Chondrocyte (in vitro differentiated cells): ENCODE measurements at places on chromosomes 2 and 18. TPM values are rescaled to one million over a fixed set of nuclear protein-coding genes. Genes with fewer than 3 reads are reported as not detected.
A peak's percentile ranks its signal among the peaks of the same experiment; 100 is the strongest.

DNA sequence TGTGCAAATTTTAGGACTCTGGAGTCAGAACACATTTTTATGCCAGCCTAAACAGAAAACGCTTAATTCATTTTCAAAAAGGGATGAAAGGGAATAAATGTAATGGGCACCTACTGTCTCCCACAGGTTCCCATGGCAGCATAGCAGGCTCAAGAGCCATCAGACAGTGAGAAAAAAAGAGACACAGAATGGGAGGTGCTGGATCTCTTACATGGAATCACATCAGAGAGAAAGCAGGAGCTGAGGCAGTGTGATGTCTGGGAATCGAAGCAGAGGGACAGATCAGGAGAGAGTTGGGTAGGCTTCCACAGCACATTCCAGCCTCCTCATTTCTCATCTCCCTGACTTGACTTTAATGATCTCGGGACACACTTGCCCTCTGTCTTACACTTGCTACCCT is 684.3 kb downstream of the KCNJ3 start:
- H3K27ac ChIP-seq, result no peak overlapping the region
- H3K4me1 ChIP-seq, result peaks cover 3% of the 10 kb centered on the region
- H3K4me3 ChIP-seq, result no peak overlapping the region

The GPR35 gene
- 1.9 to 2.9 TPM (median 2.8 TPM) in 3 replicates for total RNA-seq

DNA sequence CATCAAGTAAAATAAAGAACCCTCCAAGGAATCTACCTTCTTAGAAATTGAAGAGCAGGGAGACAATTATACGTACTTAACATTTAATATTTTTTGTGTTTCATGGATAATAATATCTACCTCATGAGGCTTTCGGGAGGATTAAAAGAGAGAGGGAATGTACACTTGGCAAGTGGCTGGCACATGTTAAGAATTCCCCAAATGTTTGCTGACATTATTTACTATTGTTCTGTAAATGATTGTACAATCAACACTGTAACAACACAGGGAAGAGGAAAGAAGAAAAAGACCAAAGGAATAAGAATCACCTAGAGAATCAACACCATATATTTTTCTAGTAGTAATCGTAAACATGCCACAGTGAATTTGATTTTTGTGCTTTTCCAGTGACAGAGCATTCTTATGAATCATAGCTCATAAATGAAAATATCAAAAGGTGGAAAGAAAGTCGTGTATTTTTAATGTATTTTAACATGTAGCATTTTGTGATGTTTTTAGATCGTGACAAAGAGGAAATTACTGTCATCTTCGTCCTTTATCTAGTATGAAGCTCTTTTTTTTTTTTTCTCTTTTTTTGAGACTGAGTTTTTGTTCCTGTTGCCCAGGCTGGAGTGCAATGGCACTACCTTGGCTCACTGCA is 67.3 kb downstream of the B3GNT2 start:
- peaks cover 40% of the 10 kb centered on the region for H3K4me1 ChIP-seq
- DNase-seq, result no peak

- DNase-seq, result no peak
- H3K27me3 ChIP-seq, result peaks cover 31% of the 10 kb centered on the region
- no peak within 1 kb of the TSS for H3K4me3 ChIP-seq
- no peaks in the 10 kb centered on the region for H3K36me3 ChIP-seq
These were observed at the start of gene CPLX4 for GRCh38 chr18:59318460-59319050. Gene CPLX4 (minus strand): TSS chr18:59318649. CDS start chr18:59318462, 187 bp downstream.

GRCh38 chr2:54572262-54572635 is 116.1 kb downstream of the SPTBN1 start:
- H3K4me1 ChIP-seq, result peaks cover 81% of the 10 kb centered on the region
- DNase-seq, result no peak
- peak overlapping the region; percentile 49 for H3K4me3 ChIP-seq
- peaks cover 2% of the 10 kb centered on the region for H3K36me3 ChIP-seq
- peak overlapping the region; percentile 97 for H3K27ac ChIP-seq

The TRIM43 gene
- total RNA-seq, result not detected in 3 replicates

The TSGA10 gene
- 2.3 to 4.0 TPM (median 3.3 TPM) in 3 replicates for total RNA-seq

- H3K36me3 ChIP-seq, result peaks cover 2% of the 10 kb centered on the region
- no peak for DNase-seq
- H3K27ac ChIP-seq, result peak overlapping the region; percentile 98
- H3K27me3 ChIP-seq, result no peaks in the 10 kb centered on the region
- peak overlapping the region; percentile 97 for H3K4me3 ChIP-seq
- peaks cover 20% of the 10 kb centered on the region for H3K4me1 ChIP-seq
These were observed 608 bp upstream of the VPS4B start for GRCh38 chr18:63422864-63423304.

- DNase-seq, result no peak
- no peak overlapping the region for H3K4me3 ChIP-seq
- no peaks in the 10 kb centered on the region for H3K27me3 ChIP-seq
- H3K27ac ChIP-seq, result no peak overlapping the region
- H3K36me3 ChIP-seq, result no peaks in the 10 kb centered on the region
These were observed 22.3 kb upstream of the MBOAT2 start for GRCh38 chr2:9025746-9026145.

GRCh38 chr2:227889336-227889735 is 17.9 kb downstream of the DAW1 start:
- H3K27ac ChIP-seq, result no peak overlapping the region
- no peak overlapping the region for H3K4me3 ChIP-seq
- no peak for DNase-seq
- peaks cover 2% of the 10 kb centered on the region for H3K36me3 ChIP-seq
- H3K27me3 ChIP-seq, result no peaks in the 10 kb centered on the region

The RND3 gene
- 65.1 to 125 TPM (median 124 TPM) in 3 replicates for total RNA-seq

- H3K4me1 ChIP-seq, result no peaks in the 10 kb centered on the region
- H3K4me3 ChIP-seq, result no peak overlapping the region
- no peaks in the 10 kb centered on the region for H3K36me3 ChIP-seq
- no peak overlapping the region for H3K27ac ChIP-seq
- no peak for DNase-seq
These were observed 733.4 kb upstream of the CDH7 start for GRCh38 chr18:65017372-65017760.

DNA sequence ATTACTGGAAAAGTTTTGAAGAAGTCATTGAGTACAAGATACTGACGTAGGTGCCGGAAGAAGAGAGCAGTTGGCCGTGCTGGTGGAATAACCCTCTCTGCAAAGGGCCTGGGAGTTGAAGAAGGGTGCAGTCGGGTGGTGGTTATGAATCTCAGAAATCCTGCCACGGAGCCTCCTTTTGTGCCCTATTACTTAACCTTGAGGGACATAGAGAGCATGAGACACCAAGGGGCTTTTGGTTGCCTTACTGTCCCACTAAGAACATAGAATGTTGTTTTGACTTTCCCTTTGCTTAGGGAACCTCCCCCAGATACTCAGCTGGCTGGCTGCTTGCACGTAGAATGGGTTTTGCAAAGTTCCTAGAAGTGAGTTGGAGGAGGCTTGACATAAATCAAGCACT is 1.3 kb upstream of the CD28 start:
- no peak overlapping the region for H3K27ac ChIP-seq
- no peak for DNase-seq
- H3K27me3 ChIP-seq, result no peaks in the 10 kb centered on the region
- no peaks in the 10 kb centered on the region for H3K4me1 ChIP-seq

DNA sequence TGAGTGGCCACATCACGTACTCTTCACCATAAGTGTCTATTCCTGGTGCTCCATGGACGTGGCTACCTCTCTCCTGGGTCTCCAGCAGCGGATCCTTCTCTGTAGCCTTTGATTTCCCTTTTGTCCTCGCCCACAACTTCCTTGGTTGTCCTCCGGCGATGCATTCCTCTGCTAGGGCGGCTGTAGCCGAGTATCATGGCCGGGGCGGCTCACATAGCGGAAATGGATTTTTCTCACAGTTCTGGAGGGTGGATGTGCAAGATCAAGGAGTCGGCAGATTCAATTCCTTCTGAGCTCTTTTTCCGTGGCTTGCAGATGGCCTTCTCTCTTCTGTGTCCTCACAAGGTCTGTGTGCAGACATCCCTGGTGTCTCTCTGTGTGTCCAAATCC is 35.7 kb downstream of the ACKR3 start:
- DNase-seq, result no peak
- no peak overlapping the region for H3K4me3 ChIP-seq
- no peak overlapping the region for H3K27ac ChIP-seq
- H3K4me1 ChIP-seq, result peaks cover 30% of the 10 kb centered on the region
- no peaks in the 10 kb centered on the region for H3K36me3 ChIP-seq
- peaks cover 3% of the 10 kb centered on the region for H3K27me3 ChIP-seq

The GPR17 gene
- not detected in 3 replicates for total RNA-seq

- H3K4me1 ChIP-seq, result peaks cover 35% of the 10 kb centered on the region
- no peak overlapping the region for H3K27ac ChIP-seq
- H3K4me3 ChIP-seq, result no peak overlapping the region
- peaks cover 7% of the 10 kb centered on the region for H3K36me3 ChIP-seq
These were observed 34.0 kb downstream of the BIN1 start for GRCh38 chr2:127072970-127073369.
